ENCODE measurements at places on chromosomes 5 and 9.

DNA sequence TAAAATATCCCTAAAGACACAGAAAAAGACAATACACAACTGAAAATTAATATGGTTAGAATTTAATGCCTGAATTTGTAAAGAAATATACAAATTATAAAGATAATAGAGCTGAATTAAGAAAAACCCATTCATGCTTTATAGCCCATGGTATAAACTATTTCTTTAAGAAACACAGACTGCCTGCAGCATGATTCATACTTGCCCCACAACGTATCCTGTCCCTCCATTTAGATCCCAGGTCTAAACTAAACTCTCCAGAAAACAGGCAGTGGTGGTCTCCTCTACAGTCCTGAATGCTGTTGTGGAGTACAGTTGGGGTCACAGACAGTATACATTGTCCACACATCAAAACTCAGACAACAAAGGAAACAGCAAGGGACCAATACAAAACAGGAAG, 24.8 kb downstream of the IL6ST start:
- DNase-seq, result no peak

DNA sequence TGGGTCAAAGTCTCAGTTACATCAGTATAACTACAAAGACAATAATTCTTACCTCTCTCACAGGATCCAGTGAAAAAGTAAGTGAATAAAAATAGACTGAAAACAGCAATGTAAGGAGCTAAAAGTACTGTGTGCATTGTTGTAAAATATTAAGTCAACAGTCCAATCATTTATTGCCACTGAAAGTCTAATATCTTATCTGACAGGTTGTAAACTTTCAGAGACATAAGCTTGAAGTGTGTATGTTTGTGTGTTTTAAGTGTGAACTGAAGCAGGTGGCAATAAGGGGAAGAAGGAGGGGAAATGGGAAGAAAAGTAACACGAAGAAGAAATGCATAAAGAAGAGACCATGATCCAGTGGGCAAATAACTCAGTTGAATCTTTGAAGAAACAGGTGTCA, 229.7 kb upstream of the TAS2R1 start:
- DNase-seq, result no peak

DNA sequence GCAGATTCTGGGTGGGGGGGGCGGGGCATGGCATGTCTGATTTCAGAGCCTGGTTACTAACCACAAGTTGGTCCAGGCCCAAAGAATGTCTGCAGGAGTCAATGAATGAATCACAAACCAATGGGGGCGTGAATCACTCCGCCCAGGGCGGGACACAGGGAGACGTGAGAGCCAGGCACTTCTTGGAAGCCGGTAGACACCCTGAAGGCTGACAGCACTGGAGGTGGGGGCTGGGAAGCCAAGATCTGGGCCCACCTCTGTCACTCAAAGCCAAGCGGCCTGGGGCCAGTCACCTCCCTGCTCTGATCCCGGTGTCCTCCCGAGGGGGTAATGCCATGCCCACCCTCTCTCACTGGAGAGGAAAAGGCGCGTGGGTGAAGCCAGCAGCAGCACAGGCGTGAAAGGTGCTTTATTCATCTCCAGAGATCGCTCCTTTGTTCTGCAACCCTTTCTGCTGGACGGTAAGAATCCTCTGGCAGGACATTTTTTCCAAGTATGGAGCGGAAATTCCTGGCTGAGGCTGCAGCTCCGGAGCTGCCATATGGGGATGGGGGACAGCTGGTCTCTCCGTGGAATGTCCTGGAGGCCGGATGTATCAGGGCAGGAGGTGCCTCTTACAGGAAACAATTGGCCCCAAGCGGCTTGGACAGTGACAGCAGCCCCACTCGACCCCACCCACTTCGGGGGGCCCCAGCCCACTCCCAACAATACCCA, 85.0 kb downstream of the STK10 start:
- peak; percentile 83 for DNase-seq

DNA sequence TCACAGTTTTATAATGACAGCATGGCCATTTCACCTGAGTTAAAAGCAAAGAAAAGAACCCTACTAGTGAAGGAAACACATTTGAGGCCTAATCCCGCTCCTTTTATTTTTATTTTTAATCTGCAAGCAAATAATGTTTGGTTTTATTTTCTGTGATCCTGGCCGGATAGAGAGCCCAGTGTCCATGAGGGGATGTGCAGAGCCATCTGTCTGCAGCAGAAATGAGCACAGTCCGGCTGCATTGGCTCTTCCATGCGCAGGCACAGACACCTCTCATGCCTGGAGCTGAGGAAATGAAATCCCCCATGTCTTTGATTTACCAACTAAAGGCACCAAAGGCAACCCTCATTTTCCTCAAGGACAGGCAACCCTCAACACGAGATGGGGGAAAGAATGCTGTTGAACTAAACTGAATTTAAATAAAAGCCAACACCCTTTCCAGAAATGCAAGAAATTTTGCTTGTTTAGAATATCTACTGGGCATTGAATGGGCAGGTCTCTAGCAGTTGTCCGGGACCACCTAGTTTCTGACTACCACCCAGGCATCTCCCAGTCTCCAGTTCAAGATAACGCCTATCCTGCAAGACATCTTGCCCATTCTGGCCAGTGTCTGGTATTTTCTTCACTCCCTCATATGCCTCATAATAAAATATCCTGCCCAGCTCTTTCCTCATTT, 47.9 kb upstream of the SEMA6A start:
- DNase-seq, result no peak

GRCh38 chr5:148849461-148849860, 23.1 kb downstream of the ADRB2 start:
- DNase-seq, result no peak

GRCh38 chr9:69985971-69986370, 57.7 kb upstream of the MAMDC2 start:
- DNase-seq, result no peak

DNA sequence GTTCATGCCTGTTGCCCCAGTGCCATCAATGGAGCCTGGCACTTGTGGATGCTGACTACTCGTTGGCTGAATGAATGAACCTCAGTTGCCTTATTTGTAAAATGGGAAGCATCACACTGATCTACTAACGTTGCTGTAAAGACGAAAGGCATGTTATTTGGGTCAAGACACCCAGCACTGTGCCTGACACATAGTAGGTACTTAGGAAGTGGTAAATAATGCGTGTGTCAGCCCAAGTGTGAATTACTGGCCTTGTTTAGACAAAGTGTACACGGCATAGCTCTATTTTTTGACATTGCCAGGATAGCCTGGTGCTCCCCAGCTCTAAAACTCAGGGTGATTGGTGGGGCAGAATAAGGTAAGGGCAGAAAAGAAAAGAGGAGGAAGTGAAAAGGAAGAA, 27.4 kb downstream of the ERGIC1 start:
- no peak for DNase-seq

DNA sequence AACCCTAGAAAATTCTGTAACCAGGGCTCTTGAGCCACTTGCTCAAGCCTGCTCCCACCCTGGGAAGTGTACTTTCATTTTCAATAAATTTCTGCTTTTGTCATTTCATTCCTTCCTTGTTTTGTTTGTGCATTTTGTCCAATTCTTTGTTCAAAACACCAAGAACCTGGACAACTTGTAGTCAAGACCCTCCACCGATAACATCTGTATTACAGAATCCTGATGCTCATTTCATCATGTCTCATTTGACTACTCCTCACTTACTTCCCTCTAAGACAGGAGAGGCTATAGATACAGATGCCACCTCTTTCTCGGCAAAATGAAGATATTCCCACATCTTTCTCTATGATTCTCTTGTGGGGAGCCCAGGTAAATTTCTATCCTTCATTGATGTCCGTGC, 183.5 kb downstream of the TMEM232 start:
- DNase-seq, result no peak

DNA sequence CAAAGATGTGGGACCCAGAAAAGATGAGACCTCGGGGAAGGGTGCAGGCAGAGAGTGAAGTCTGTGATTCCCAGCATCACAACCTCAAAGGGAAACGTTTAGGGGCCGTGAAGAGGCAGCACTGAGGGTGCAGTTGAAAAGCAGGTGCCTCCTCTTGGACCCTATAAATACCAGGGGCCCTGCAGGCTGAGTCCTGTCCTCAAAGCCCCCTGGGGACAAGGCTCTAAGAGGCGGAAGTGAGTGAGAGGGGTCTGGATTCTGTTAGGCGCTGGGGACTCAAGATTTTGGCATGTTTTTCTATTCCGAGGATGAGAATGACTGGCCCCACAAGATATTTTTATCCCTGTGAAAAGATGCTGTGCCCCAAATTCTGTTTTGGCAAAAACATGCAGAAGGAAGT, 107.8 kb downstream of the THBS4 start:
- no peak for DNase-seq

- no peak for DNase-seq
Observed at GRCh38 chr5:148401604-148402003, 17.8 kb downstream of the FBXO38 start.

GRCh38 chr9:13688990-13689600, 409.6 kb upstream of the MPDZ start:
- DNase-seq, result peak; percentile 45

DNA sequence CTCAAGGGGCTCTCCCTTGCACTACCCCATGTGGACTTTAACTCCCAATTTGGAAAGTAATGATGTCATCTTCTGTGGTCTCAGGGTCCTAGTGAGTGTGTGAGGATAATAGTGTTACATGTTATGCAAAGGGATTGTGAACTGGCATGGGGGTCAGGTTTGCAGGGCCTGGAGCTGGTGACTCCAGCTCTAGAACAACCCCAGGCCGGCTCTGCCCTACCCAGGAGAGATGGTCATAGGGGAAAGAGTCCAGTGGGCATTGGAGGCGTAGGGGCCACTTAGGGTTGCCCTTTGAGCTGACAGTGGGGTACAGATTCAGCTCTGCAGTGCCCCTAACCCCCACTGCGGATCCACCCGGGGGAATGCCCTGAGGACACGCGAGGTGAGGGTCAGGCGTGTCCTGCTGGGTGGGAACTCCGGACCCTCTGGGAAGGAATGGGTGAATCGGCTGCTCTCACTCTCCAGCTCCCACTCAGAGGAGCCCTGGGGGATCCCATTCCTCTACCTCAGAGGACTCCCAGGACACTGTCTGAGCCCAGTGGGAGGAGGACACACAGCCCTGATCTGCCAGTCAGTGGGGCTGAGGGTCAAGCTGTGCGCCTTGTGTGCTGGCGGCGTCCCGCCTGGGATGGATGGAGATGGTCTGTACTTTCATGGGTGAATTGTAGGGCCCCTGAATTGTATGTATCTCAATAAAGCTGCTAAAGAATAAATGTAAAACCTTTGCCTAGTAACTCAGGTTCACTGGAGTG, 2.5 kb upstream of the NKD2 start:
- DNase-seq, result peak; percentile 12

GRCh38 chr9:137919649-137920141, 42.1 kb downstream of the CACNA1B start:
- no peak for DNase-seq

GRCh38 chr9:135443797-135444425, 35.7 kb upstream of the PPP1R26 start:
- no peak for DNase-seq

- peak; percentile 20 for DNase-seq
Observed at GRCh38 chr9:114304416-114305188, 18.3 kb upstream of the ORM1 start.

GRCh38 chr5:137146402-137146890, 352.7 kb downstream of the SPOCK1 start:
- peak; percentile 51 for DNase-seq

- DNase-seq, result peak; percentile 78
Observed at GRCh38 chr5:34655354-34655991, 655 bp upstream of the RAI14 start.

DNA sequence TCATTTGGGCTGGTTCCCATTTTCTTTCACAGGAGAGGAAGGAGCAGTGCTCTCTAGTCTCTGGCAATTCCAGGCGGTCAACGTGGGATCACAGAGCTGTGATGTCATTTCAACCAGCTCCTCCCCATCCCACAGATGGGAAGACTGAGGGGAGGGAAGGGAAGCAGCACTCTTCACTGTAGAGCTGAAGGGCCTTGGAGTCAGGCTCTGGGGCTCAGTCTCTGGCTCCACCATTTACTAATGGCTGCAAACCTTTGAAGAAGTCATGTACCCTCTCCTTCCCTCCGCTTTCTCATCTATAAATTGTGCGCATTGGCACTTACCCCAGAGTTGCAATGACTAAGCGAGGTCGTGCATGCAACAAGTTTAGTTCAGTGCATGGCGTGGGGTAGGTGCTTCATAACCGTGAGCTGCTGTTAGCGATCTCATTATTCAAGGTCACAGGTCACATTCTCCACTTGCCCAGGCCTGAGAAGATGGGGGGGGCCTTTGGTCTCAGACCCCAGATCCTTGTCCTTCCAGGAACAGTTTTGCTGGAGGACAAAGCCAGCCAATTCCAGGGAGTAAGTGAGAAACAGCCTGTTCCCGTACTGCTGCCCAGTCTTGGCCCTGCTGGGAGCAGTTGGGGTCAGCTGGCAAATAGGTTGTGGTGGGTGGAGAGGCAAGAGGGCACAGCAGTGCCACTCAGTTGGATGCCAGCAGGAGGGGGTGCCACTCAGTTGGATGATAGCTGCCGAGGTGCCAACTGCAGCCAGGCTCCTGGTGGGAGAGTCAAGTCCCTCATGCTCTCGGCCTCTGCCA, 136.7 kb downstream of the RGS3 start:
- DNase-seq, result peak; percentile 53

GRCh38 chr5:98503616-98504015, 269.8 kb upstream of the RGMB start:
- DNase-seq, result no peak

DNA sequence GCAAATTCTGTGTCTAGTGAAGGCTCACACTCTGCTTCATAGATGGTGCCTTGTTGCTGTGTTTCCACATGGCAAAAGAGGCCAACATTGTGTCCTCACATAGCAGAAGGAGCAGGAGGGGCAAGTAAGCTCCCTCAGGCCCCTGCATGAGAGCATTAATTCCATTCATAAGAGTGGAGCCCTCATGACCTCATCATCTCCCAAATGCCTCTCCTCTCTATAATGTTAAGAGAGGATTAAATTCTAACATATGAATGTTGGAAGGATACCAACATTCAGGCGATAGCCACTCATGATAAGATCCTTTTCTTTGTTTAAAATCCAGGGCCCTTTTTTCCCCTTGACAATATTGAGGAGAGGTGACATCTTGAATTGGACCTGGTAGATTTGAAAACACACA, 35.2 kb upstream of the PAM start:
- DNase-seq, result no peak

DNA sequence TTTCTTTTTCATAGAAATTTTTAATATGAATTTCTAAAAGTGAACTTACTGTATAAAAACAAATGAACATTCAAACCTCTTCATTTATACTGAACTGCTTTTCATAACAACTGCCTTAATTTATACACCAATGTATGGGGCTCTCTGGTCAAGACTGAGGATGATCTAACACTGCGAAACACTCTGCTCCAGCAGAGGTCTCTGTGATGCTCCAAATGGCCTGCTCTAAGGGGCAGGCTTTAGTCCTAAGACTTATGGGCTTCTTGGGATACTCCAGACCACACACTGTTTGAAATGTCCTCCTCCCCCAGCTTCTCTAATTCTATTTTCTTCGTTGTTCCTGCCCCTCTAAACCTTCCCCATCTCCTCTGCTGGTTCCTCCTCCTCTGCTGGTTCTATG, 58.5 kb downstream of the LIFR start:
- DNase-seq, result no peak

- DNase-seq, result no peak
Observed at GRCh38 chr5:14914193-14914592, 42.6 kb upstream of the ANKH start.

Data from right hindlimb (tissue), 1 donor.